ENCODE measurements at places on chromosomes 13 and 19.
A peak's percentile ranks its signal among the peaks of the same experiment; 100 is the strongest.

GRCh38 chr19:39506944-39507714, 7.8 kb upstream of the SELENOV start:
- peak; percentile 76 for DNase-seq

- no peak for DNase-seq
Observed at GRCh38 chr13:113406321-113407102, 42.6 kb upstream of the GRTP1 start.

DNA sequence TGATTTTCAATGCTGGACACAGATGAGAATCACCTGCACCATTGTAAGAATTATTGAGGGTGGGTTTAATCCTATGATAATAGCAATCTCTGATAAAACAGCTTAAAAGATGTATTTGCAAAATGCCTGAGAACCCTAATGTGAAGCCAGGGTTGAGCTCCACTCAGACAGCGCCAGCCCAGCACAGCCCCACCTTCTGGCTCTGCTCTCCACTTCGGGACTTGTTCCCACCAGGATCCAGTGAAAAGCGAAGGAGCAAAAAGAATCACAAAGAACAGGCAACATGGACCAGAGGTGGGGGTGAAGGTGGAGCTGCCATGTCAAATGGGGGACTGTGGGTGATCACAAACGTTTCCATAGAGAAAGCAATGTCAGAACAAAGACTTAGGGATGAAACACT, 18.6 kb upstream of the ZNF816 start:
- DNase-seq = no peak

- no peak for DNase-seq
Observed at GRCh38 chr13:23794267-23795161, 94.7 kb downstream of the MIPEP start.
